ENCODE measurements at places on chromosomes 1 and 21. TPM values are rescaled to one million over a fixed set of nuclear protein-coding genes. Genes with fewer than 3 reads are reported as not detected.

GRCh38 chr1:195328102-195328501, 1280.1 kb downstream of the KCNT2 start:
- DNase-seq, result no peak

DNA sequence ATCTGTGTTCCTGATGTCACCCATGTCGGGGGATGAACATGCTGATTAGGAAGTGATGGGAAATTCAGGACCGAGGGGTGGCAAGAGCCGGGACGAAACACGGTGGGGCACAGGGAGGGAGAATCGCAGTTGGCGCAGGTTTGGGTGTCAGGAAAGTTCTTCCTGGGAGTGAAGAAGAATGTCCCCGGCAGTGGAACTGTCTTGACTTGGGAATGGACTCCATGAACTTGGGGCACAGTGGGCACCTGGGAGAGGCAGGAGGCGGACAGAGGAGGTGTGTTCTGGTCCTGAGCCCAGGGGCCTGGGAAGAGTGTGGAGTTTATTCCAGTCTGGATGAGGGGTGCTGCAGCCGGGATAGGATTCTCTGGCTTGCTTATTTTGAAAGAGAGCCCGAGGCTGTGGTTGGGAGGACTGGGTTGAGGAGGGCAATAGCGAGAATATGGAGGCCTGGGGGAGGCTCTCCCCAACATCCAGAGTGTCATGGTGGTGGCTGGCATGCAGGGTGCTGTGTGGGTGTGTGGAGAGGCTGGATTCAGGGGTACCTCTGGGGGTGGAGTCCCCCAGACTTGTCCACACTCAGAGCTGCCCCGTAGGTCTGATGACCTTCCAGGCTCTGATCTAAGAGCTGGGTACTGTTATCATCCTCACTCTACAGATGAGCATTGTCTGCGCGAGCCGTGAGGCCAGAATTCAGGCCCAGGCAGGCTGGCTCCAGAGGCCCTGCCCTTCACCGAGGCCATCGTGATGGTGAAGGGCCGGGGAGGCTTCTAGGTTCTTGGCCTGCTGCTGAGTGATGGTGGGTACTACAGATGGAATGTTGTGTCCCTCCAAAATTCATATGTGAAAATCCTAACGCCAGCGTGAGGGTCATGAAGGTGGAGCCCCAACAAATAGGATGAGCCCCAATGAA, 274.5 kb upstream of the C1orf174 start:
- no peak for DNase-seq

ESPN gene
- not detected for total RNA-seq

GRCh38 chr1:66890621-66891020, 34.0 kb downstream of the DNAI4 start:
- no peak for DNase-seq

ARHGEF19 gene
- 10.6 TPM for total RNA-seq

SLC45A3 gene
- total RNA-seq, result 7.1 TPM

FALEC gene
- not detected for total RNA-seq

All from H4 (cell line).